Suppressor macrophage treated with lipopolysaccharide for 4 hours (primary cell): ENCODE measurements at places on chromosomes 5 and 9.

DNA sequence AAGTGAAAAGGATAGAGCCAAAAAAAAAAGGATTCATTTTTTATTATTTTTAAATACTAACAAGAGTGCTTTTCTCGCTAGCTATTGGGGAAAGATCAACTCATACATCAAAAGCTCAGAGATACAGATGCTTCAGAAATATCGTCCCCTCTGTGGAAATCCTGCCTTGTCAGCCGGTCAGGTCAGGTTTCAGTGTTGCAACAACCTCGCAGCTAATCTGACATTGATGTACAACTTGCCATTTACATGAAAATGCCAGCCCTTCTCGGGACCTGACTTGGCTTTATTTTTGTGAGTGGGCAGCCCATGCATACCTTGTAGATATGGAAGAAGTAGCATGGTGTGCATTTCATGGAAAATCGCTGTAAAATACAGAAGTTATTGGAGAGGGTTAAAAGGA lies 358.8 kb upstream of the ADAMTS16 start:
- no peak for DNase-seq

- DNase-seq, result no peak
These were observed 170.6 kb upstream of the MVB12B start for GRCh38 chr9:126155756-126156664.

DNA sequence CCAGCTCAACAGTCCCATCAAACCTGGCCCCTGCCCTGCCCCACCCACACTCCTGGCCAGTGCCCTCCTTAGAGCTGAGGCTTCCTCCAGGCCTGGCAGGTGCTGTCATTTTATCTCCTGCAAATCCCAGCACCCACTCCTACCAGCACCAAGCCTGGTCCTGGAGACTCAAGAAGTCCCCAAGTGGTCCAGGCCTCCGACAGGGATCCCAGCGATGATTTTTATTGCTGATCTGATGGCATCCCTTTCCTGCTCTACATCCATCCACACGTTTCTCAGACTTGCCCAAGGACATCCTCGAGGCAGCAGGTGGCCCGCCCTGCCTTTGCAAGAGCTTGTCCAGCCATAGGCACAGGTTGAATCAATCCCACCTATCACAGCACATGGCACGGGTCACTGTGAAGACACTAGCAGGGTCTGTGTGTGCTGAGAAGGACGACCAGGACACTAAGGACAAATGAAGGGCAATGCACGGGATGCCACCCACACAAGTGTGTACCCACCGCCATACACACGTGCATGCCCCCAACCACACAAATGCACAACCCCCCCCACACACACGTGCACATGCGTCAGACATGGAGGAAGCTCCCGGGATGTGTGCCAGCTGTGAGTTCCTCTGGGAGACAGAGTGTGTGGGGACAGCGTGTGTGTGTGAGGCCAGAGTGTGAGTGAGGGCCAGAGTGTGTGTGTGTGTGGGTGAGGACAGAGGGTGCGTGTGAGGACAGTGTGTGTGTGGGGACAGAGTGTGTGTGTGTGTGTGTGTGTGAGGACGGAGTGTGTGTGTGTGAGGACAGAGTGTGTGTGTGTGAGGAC lies 62.4 kb upstream of the UBAC1 start:
- DNase-seq, result no peak

GRCh38 chr5:3300726-3301125 lies 294.9 kb upstream of the IRX1 start:
- no peak for DNase-seq

DNA sequence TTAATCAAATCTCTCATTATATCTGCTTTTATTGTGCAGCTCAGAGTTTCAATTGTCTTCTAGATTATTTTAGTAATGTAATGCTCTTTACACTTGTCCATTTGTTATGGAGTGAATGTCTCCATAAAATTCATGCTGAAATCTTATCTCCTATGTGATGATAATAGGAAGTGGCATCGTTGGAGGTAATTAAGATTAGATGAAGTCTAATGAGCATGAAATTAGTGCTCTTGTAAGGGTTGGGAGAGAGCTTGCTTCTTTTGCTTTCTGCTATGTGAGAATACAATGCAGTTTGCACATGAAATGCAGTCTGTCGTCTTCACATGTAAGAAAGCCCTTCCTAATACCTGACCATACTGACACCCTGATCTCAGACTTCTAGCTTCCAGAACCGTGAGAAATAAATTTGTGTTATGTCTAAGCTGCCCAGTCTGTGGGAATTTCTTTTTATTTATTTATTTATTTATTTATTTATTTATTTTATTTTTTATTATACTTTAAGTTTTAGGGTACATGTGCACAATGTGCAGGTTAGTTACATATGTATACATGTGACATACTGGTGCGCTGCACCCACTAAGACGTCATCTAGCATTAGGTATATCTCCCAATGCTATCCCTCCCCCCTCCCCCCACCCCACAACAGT lies 1399.2 kb upstream of the CDH6 start:
- DNase-seq, result no peak

- DNase-seq, result no peak
These were observed 373 bp upstream of the PHYKPL start for GRCh38 chr5:178232920-178233429.

- peak; percentile 65 for DNase-seq
These were observed 24.4 kb downstream of the RNF145 start for GRCh38 chr5:159184858-159185381.

- DNase-seq, result no peak
These were observed 97.1 kb upstream of the PRSS3 start for GRCh38 chr9:33698267-33698666.

DNA sequence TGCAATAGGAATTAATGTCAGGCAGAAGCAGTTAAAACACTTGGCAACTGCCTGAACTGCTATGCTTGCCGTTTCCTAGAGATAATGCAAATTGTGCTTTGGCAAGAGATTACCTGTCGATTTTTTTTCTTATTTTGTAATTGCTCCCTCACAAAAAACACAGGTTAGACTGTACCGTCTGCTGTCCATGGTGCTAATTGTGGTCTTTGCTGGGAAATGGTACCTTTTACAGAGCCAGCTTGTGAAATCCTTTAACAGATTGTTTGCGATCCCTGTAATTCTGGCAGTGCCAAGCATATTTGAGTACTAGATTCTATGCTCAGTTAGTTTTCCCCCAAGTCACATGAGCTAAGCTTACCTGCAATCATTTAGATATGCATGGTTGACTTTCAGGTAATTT lies 2125.8 kb upstream of the WWC1 start:
- DNase-seq, result no peak

GRCh38 chr5:207599-207998 lies 10.4 kb downstream of the CCDC127 start:
- no peak for DNase-seq

- peak; percentile 71 for DNase-seq
These were observed 290.5 kb upstream of the RASA1 start for GRCh38 chr5:86977190-86977589.

GRCh38 chr9:133210609-133211008 lies 1.6 kb upstream of the OBP2B start:
- DNase-seq, result no peak

DNA sequence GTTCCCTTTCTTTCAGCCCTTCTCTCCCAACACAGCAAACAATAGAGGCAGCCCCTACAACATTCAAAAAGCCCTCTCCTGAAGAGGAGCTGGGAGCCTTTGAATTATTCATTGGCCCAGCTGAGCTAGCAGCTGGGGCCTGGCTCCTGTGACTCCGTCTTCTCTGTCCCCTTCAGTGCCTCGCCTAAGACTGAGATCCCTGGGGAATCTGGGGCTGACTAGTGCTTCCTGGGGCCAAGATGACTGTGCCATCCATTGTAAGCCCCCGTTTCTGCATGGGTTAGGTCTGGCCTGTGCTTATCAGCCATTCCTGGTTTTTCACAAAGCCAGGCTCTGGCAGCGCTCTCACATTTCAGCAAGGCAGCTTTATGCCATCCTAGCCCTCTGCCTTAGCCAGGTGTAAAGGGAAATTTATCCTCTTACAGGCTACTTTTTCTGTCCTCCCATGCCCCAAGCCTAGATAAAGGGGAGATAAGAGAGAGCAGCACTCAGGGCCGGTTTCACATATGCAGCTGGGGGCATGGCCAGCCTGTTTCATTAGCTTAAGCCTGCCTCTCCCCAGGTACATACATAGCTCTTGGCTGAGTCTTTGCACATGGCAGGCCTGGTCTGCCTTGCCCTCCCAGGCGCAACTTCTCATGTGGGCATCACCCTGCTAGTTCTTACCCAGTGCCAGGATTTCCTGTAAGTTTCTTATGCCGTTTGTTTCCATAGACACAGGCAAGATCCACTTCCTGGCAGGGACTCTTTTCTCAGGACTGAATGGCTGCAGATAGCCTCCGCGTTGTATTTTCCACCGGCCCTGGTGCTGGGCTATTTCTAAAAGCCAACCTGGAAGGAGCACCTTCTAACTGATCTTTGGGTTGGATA lies 15.8 kb downstream of the PTPA start:
- DNase-seq, result no peak

GRCh38 chr9:91198405-91198804 lies 163.3 kb downstream of the AUH start:
- no peak for DNase-seq
